CD4-positive, CD25-positive, alpha-beta regulatory T cell (primary cell): ENCODE measurements at places on chromosomes 4 and X.
A peak's percentile ranks its signal among the peaks of the same experiment; 100 is the strongest.

- DNase-seq = no peak
Measured at GRCh38 chr4:165711912-165712311, 161.1 kb upstream of the TLL1 start.

DNA sequence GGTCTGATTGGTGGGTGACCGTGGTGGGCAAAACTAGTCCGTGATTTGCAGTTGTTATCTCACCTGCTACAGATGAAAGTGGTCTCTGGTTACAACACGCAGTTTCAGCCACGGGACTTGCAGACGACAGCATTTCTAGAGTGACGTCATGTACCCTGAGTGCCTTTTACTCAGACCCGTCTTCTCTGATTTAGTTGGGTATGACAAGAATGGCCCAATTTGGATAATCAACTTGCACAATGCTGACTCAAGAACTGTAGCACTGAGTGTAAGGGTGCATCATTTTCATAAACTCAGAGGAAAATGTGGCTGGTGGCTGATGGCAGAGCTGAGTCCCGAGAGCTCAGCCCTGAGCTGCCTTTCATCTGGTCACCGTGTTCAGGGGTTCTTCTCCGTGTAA, 281.4 kb upstream of the FRG1 start:
- no peak for DNase-seq

- DNase-seq = no peak
Measured at GRCh38 chr4:25803720-25804225, 59.0 kb downstream of the SEL1L3 start.

- no peak for DNase-seq
Measured at GRCh38 chr4:76003035-76003434, 4.3 kb downstream of the CXCL9 start.

DNA sequence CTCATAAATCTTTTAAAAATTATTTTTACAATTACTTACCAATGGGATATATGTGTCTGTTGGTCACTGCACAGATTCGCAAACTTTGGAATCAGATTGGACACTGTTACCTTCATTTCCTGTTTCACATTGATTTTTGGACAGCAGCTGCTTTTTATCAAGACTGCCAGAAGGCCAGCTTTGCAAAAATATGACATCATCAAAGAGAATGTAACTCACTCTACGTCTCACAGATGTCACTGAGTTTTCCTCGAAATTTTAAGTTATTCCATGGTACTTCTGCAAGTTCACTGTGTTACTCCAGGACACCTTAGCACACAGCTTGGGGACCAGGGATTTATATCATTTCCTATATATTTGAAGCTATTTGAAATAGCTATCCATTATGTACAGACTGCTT, 31.8 kb upstream of the MAGEB2 start:
- no peak for DNase-seq

DNA sequence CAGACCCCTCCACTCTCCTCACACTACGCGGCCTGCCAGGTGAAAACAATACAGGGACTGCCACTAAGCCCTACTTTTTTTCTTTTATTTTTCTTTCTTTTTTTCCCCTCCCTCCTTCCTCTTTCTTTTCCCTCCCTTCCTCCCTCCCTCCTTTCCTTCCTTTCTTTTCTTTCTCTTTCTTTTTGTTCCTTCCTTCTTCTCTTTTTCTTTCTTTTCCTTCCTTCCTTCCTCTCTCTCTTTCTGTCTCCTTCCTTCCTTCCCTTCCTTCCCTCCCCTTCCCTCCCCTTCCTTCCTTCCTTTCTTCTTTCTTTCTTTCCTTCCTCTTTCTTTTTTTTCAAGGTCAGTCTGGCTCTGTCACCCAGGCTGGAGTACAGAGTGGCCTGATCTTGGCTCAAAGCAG, 41.9 kb downstream of the RWDD4 start:
- DNase-seq = no peak

DNA sequence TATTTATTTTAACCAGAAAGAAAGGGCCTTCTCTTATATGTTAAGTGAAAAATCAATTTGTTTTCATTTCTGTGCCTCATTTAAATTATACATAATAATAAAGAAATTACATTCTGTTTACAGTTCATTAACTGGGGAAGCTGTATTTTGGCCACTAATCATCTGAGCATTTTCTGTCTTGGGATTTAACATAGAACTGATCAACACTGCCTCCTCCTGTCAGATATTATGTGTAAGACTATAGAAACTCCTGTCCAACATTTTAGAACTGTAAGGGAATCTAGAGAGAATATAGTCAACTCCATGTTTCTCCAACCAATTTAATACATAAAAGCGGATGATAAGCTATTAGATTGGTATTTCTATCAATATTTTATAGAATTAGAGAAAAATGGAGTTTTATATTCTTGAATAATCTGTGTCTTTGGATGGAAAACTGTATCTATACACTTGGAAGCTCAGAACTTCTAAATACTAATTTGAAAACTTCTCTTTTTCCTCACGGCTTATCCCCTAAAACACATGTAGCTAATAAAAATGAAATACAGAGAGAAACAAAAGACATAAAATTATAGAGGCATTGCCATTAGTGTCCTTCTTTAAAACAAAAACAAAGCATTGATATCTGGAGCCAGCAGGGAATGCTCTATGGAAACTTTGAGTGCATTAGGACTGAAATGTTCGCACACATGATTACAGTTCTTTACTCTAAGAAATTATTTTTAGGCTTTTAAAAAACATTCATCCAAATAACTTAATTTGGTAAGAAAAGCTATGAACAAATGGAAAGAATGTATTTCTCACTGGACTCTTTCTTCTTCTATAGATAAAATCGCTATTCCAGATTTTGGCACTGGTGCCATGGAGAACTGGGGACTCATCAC, 33.1 kb downstream of the ENPEP start:
- DNase-seq = no peak

DNA sequence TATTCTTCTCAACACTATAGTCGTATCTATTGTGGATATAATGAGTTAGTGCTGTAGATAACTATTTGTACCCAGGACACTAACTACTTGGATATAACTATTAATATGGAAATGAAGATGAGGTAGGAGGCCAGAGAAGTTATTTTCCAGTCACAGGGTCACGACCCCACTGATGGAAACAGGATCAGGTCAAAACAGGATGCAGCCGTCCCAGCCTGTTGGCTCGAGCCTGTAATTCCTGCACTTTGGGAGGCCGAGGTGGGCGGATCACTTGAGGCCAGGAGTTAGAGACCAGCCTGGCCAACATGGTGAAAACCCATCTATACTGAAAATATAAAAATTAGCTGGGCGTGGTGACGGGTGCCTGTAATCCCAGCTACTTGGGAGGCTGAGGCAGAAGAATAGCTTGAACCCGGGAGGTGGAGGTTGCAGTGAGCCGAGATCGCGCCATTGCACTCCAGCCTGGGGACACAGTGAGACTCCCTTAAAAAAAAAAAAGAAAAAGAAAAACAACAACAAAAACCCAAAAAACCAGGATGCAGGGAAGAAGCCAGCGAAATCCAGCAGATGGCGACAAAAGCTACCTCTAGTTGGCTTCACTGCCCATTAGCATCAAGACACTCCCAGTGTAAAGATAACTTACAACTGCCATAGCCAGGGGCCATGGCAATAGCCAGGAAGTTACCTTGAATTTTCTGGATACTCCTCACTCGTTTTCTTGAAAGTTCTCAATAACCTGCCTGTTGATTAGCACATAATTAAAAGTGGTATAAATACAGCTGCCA, 37.9 kb upstream of the NKAP start:
- DNase-seq = no peak

DNA sequence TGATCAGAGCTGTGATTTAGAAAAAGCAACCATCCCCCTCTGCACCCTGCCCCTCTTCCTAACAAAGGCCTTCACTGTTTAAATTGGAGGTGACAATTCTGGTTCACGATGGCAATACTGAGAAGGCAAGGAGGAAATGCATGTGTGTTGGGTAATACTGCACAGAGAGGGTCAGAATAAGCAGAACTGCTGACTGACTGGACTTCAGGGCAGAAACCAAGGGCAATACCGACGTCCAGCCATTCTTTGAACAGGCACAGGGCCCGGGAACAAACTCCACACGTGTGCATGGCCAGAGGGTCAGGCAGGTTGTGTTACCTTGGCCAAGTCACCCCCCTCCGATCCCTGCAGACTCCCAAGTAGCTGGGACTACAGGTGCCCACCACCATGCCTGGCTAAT, 6.0 kb downstream of the ACSL1 start:
- no peak for DNase-seq

DNA sequence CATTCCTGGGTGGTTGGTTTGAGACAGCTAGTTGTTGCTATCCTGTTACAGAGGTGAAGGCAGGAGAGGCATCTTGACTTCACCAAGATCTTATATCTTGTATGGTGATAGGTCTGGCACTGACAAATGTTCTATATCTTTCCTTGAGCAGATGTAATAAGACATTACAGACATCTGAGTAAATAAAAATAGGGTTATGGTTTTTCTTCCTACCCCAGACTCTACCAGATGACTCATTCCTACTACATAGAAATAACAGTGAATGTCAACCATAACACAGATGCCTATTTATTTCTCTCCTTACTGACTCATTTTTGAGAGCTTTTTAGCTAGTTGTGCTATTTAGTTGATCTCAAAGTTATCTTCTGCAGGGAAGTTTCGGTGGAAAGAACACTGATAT, 21.9 kb downstream of the HNRNPH2 start:
- no peak for DNase-seq

DNA sequence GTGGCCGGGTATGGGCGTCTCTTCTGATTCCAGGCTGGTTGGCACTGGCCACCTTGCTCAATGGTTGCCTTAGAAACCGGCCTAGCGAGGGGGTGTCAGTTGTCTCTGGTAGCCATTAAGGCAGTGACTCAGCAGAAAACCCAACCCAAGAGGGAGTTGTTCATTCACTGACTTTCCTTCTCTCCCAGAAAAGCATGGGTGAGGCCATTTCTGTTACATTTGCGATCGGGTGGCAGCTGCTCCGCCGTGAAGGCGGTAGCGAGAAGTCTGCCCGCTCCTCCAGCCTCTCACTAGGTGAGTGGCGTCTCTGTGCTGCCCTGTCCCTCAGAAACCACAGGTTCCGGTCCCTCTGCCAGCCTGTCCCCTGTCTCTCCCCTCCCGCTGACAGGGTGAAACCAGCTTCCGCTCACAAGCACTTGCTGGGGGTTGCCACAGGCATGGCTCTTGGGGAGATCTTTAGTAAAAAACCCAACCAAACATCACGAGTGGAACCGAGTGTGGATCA, 17.4 kb downstream of the IRAK1 start:
- peak; percentile 32 for DNase-seq

DNA sequence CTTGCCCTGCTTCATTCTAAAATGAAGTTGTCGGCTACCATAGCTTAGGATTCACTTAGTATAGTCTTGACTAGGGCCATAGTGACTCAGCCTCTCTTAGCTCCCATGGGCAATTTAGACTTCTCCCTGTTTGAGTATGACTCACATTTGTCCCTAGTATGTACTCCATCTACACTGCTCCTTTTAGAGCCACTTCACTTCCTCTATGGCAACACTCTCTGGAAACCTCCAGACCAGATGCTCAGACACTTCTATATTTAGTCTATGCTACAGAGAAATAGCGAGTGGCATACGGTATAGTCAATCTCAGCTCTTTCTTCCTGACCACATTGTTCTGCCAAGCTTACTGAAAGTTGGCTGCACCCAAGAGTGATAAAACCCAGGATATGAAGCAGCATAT, 11.2 kb downstream of the MEPE start:
- DNase-seq = no peak

GRCh38 chrX:108312957-108313356, 125.3 kb downstream of the COL4A6 start:
- no peak for DNase-seq

- DNase-seq = peak; percentile 63
Measured at GRCh38 chr4:8192748-8193738, 6.0 kb upstream of the SH3TC1 start.

DNA sequence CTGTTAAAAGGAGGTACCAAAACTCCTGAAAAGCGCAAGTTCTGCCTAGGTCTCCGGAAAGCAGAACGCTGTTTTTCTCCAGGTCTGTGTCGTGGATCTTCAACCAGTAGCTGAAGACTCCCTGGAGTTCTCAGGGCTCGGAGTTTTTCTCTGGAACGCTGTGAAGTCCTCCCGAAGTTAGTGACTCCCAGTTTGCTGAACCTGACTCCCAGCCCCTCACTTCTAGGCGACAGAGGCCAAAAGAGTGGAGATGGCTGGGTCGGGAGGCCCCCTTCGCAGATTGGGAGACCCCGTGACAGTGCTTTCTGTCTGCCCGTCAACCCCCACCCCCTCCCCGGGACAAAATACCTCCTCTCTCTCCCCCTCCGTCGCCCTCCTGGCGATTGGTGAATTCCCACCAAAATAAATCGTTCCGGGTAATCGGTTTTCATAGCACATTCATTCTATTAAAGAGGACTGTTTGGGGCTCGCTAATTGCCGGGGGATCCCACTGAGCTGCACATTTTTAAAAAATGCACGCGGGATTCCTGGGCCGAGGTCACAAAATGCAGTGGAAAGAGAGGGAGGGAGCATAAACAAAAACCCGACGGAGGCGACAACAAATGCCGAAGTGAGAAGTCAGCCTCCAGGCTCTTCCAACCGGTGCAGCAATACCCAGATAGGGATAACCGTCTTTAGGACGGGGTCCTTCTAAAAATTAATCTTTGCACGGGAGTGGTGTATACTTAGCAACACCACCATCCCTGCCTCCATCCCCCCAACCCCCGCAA, 4.0 kb upstream of the MSX1 start:
- DNase-seq = no peak

DNA sequence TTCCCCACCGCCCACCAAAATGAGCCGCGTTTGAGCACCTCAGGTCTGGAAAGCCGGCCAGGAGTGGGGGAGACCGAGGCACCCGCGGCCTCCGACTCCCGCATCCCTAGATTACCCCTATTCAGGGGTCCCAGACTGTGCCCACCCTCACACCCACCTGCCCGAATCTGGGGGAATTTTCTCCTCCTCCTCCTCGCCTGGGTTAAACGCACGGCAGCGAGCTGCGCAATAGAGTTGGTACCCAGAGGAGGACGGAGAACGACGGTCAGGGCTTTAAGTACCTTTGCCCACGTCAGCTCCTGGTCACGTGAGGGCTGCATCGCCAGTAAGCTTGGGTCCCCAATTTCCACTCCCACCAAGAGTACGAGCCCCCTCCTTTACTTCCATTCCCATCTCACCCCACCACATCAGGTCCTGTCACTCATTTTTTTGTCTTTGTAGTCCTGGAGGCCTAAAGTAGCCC, at the start of gene ARMCX2:
ARMCX2 (minus strand) TSS at position 250 of the 463 bp plus-strand sequence. CDS start 2,262 bp downstream, outside the sequence.
- no peak for DNase-seq

- no peak for DNase-seq
Measured at GRCh38 chr4:71992571-71993312, 39.1 kb upstream of the NPFFR2 start.

GRCh38 chr4:38313175-38313574, 350.8 kb upstream of the KLF3 start:
- DNase-seq = no peak

DNA sequence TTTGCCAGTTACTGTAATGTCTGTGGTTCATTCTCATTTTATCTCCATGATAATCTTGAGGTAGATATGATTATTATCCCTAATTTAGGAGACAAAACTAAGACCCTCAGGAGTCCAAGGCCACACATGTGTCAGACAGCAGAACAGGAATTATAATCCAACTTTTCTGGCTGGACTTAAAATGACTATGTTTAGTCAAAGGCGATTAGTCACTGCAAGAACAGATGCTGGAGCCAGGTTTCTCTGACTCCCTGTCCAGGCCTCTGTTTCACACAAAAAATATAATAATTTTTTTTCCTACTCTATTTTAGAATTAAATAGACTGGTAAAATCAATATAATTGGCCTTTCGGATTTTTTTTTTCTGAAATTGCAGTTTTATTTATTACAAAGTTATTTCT, 56.7 kb upstream of the TMEM131L start:
- no peak for DNase-seq

GRCh38 chrX:42398967-42399631, 378.9 kb downstream of the PPP1R2C start:
- no peak for DNase-seq
